ENCODE measurements at places on chromosomes 11 and 22. TPM values are rescaled to one million over a fixed set of nuclear protein-coding genes. Genes with fewer than 3 reads are reported as not detected.

The YPEL1 gene
- 4.0 TPM for total RNA-seq

DNA sequence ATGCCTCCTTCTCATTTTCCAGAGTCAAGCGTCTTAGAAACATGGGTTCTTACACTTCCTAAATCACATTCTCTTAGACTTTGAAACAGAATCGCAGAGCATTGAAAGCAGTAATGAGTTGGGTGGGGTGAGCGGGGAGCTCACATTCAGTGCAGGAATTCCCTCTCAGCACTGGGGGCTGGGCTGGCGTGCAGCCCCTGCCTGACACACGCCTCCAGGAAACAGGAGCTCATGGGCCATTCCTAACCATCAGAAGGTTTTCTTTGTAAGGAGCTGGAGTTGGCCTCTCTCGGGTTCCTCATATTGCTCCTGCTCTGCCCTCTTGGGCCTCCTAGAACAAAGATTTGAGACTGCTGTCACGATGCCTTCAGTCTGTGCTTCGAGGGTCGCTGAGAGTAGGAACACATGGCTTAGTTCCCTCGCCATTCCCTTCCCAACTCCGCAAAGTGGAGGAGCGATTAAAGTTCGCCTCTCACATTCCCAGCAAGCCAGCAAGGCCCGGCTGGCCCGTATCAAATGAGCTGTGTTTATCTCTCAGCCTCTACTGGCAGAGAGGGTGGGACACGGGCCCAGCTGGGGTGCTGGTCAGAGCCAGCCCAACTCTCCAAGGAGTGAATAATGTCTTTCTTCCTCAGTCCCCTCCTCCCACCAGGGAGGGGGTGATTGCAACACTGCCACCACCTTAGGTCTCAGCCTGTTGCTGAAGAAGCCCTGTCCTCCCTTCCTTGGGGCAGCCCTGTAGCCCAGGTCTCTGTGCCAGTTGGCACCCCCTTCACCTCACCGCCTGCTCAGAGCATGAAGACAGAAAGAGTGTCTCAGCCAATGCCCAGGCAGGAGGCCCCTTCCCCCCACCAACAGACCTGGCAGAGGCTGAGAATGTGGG, 10.4 kb downstream of the CHRDL2 start:
- DNase-seq: no peak

The JAML gene
- total RNA-seq: 0.39 TPM

GRCh38 chr22:37713761-37714160, 16.9 kb downstream of the TRIOBP start:
- DNase-seq: no peak

The IL18 gene
- 22.5 TPM for total RNA-seq

GRCh38 chr11:115470928-115471327, 33.3 kb downstream of the CADM1 start:
- no peak for DNase-seq

DNA sequence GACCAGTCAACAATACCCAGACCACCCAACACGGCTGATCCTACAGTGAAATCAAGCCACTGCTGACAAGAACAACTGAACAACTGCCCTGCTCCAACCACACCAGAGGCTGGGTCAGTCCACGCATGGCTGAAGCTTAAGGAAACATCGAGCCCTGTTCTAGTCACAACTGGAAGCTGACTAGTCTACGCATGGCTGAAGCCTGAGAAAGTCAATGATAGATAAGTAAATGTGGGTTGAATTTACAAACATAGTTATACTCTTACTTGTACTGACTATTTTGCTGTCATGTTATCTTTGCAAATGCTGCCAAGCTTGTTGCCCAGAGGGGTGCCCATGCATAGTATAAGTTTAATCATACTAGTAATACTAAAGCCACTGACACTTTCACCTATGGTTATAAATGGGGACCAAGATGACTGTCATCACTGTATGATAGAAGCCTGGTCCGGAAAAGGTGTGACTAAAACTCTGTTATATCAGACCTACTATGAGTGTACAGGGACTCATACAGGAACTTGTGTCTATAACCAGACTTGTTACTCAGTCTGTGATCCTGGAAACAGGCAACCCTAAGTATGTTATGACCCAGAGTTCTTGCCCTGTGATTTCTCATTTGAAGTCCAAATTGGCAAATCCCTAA, 43.4 kb upstream of the GLYAT start:
- no peak for DNase-seq

DNA sequence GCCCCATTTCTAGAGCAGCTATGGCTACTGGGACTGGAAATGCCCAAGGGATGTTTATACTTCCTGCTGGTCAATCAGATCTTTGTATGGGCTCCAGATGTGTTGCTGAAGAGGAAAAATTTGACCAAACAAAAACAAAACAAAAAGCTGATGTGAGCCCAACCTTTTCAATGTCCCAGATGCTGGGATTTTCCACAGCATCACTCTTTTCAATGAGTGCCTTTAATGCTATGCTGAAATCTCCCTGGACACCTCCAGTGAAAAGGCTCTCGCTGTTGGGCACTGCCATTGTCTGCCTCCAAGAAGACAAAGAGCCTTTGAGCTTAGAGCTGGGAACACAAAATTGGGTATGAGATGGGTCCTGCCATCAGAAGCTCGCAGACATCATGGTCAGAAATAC, 671.9 kb downstream of the NTM start:
- DNase-seq: no peak

The POU2AF3 gene
- total RNA-seq: 0.64 TPM

The CARNS1 gene
- total RNA-seq: 1.0 TPM

DNA sequence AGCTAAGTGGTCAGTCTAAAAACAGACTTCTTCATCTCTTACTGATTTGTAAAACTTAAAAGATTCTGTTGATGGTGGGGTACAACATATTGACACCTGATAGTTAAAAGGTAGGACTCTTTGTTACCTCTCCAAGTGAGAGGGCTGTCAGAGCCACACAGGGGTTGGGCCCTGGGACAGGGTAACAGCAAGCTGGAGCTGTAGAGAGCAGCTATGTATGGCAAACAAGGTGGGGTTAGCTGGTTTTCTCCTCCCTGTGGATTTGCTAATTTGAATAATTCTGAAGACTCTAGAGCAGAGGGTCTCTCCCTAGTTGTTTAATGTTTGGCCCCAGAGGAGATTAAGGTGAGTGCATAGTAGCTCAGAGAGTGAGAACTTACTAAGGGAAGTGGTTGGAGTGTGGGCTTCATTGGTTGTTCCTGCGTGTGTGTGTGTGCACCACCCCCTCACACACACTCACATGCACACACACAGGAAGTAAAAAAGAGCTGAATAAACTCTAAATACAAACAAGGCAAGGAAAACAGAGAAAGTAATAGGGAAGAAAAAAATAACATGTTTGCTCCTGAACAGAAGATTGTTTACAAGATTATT, 9.2 kb upstream of the GAS2 start:
- DNase-seq: no peak

Measured in Panc1 (cell line).